Tracheal epithelial cell (primary cell): ENCODE measurements at places on chromosomes 1 and 21. TPM values are rescaled to one million over a fixed set of nuclear protein-coding genes. Genes with fewer than 3 reads are reported as not detected.

Gene RHBDL2
- total RNA-seq: 3.2 and 8.4 TPM in 2 replicates

Gene UBL4B
- total RNA-seq: not detected in 2 replicates

Gene DMRTA2
- 8.1 and 10.1 TPM in 2 replicates for total RNA-seq

Gene TTLL7
- 0.43 and 5.3 TPM in 2 replicates for total RNA-seq

Gene RGS18
- 0.24 TPM in 1 of 2 replicates, not detected in the other for total RNA-seq

Gene LCE1C
- 0.24 and 1.3 TPM in 2 replicates for total RNA-seq

Gene GUCA2A
- total RNA-seq: not detected in 2 replicates

Gene MYBPH
- total RNA-seq: not detected in 2 replicates

Gene FAF1
- 48.7 and 71.0 TPM in 2 replicates for total RNA-seq

Gene FCRL6
- not detected in 2 replicates for total RNA-seq

Gene GPR37L1
- under 0.01 TPM in 1 of 2 replicates, not detected in the other for total RNA-seq

Gene HIVEP3
- total RNA-seq: 0.24 TPM in 1 of 2 replicates, not detected in the other

Gene TCEA3
- total RNA-seq: 17.4 and 18.1 TPM in 2 replicates

Gene SPRR3
- 8.9 and 51.4 TPM in 2 replicates for total RNA-seq

Gene CCDC185
- total RNA-seq: not detected in 2 replicates

Gene ACBD3
- total RNA-seq: 43.7 and 67.0 TPM in 2 replicates

Gene PLEKHG5
- total RNA-seq: 49.0 and 59.5 TPM in 2 replicates

Gene CASQ2
- total RNA-seq: under 0.01 TPM in 1 of 2 replicates, not detected in the other

Gene TSPEAR
- total RNA-seq: not detected in 2 replicates

Gene KRTAP12-2
- not detected in 2 replicates for total RNA-seq

Gene PDC
- not detected in 2 replicates for total RNA-seq

Gene SH3BGR
- total RNA-seq: 1.2 and 8.7 TPM in 2 replicates

Gene OR2M3
- not detected in 2 replicates for total RNA-seq

Gene LIPI
- not detected in 2 replicates for total RNA-seq

Gene SLC1A7
- not detected in 2 replicates for total RNA-seq

Gene CAPN2
- 286 and 299 TPM in 2 replicates for total RNA-seq

Gene CFHR4
- total RNA-seq: not detected in 2 replicates

Gene SPRR1A
- not detected in 2 replicates for total RNA-seq

Gene KRTAP6-1
- not detected in 2 replicates for total RNA-seq

Gene RCSD1
- under 0.01 and 0.21 TPM in 2 replicates for total RNA-seq

Gene FYB2
- total RNA-seq: 0.24 TPM in 1 of 2 replicates, not detected in the other

Gene GMEB1
- 10.4 and 12.3 TPM in 2 replicates for total RNA-seq

Gene ST6GALNAC5
- under 0.01 and 9.2 TPM in 2 replicates for total RNA-seq
